ENCODE measurements at places on chromosomes 1 and 21.

DNA sequence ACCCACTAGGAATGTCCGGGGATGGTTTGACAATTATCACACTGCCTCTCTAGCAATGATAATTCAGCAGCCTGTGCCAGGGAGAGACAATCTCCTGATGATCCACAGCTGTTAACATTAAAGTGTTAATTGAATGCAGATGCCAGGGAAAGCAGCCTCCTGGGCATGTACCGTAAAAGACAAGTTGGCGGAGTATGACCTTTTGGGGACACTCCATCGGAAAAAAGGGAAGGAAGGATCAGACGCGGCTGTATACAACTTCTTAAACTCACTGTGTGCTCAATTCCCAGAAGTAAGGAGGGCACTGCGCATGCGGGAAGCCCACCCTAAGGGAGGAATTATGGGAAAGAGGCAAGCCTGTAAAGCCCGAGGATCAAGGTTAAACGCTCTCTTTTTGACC is 62.6 kb downstream of the MAP3K7CL start:
- DNase-seq: no peak

DNA sequence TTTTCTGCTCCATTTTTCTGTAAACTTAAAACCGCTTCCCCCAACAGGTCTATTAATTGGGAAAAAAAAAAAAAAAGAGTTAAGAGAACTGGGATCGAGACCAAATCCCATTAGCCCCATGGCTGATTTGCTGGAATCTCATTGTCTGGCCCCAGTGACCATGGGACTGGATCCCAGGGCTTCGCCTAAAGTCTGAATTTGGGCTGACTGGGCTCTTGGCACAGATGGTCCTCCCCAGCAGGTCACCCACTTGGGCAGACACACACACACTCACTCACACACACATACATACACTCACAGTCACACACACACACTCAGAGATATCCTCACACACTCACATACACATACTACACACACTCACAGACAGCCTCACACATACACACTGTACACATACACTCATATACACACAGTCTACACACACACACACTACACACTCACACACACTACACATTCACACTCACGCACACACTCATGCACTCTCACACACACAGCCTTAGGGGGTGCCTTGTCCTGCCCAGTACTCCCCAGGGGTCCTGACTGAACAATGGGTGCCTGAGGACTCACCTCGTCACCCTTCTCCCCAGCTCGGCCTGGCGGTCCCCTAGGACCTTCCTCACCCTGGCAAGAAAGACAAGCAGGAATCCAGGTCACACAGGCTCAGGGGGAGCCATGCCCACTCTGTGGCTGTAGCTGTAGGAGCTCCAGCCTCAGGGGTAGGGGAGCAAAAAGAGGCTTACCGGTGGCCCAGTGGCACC is 7.5 kb downstream of the COL9A2 start:
- peak; percentile 48 for DNase-seq

GRCh38 chr21:42580793-42581321 is 67.2 kb downstream of the SLC37A1 start:
- DNase-seq: peak; percentile 23

DNA sequence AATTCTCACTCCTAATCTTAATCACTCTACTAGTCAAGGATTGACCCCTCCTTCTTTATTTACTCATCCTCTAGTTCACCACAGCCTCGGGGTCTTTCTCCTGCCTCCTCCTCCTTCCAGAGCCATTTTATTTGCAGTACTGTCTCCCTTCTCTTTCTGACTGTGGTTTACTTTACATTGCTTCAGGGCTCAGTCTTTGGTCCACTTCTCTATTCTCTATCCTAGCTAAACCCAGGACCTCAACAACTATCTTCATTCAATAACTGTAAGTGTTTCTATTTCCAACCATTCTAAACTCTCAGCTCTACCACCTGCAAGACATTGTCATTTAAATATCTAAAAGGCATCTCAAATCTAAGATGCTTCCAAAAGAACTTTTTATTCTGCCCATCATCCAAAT is 493.8 kb downstream of the TTLL7 start:
- DNase-seq: no peak

GRCh38 chr1:74822851-74823401 is 90.0 kb downstream of the TYW3 start:
- no peak for DNase-seq

- DNase-seq: no peak
Measured at GRCh38 chr21:25818551-25818950, 83.8 kb downstream of the GABPA start.

- peak; percentile 82 for DNase-seq
Measured at GRCh38 chr1:178031856-178032320, 62.0 kb upstream of the RASAL2 start.

- DNase-seq: no peak
Measured at GRCh38 chr1:223662943-223663342, 2.6 kb downstream of the CAPN8 start.

- DNase-seq: peak; percentile 51
Measured at GRCh38 chr1:23475134-23475628, 8.8 kb downstream of the ASAP3 start.

DNA sequence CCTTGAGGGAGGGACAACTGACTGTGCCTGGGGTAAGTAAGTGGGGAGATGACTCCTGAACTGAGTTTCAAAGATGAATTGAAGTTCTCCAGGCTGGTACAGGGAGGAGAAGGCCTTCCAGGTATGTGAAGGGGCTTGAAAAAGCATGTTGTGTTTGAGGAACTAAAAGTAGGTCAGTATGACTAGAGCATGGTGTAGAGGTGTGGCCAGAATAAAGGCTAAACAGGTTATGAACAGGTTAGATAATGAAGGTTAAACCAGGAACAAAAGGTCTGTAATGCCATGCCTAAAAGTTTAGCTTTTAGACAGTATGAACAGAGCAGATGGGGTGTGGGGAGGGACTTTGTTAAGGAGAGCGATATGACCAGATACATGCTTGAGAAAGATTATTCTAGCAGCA is 7.3 kb upstream of the CLSPN start:
- DNase-seq: no peak

Measured in dorsolateral prefrontal cortex (tissue), 122 donors.